ENCODE measurements at places on chromosomes 11 and 22. TPM values are rescaled to one million over a fixed set of nuclear protein-coding genes. Genes with fewer than 3 reads are reported as not detected.

The PRRG4 gene
- 0.43 TPM for total RNA-seq

The MMP27 gene
- total RNA-seq, result not detected

The TSPAN32 gene
- total RNA-seq, result not detected

The ADM gene
- total RNA-seq, result 56.8 TPM

The OSM gene
- not detected for total RNA-seq

The LMNTD2 gene
- 0.57 TPM for total RNA-seq

The TST gene
- total RNA-seq, result 40.9 TPM

The RABL2B gene
- 10.6 TPM for total RNA-seq

The ADAMTS15 gene
- 0.13 TPM for total RNA-seq

The PGR gene
- under 0.01 TPM for total RNA-seq

The MUC2 gene
- total RNA-seq, result not detected

The PARVG gene
- total RNA-seq, result not detected

The MPZL2 gene
- 218 TPM for total RNA-seq

The C11orf91 gene
- 0.27 TPM for total RNA-seq

The P2RY6 gene
- 0.14 TPM for total RNA-seq

The CTSC gene
- 190 TPM for total RNA-seq

The SCGB1C1 gene
- not detected for total RNA-seq

The TBX10 gene
- total RNA-seq, result not detected

The SMIM35 gene
- total RNA-seq, result not detected

The ROBO4 gene
- total RNA-seq, result 265 TPM

The OR8I2 gene
- not detected for total RNA-seq

The KDM4D gene
- 1.1 TPM for total RNA-seq

The CARNS1 gene
- total RNA-seq, result 0.13 TPM

The LARGE2 gene
- total RNA-seq, result not detected

The CYTH4 gene
- 0.13 TPM for total RNA-seq

The ALDH3B1 gene
- 0.13 TPM for total RNA-seq
